ENCODE measurements at places on chromosomes 5 and 9.

GRCh38 chr5:14505310-14506139 is 76.1 kb upstream of the OTULINL start:
- no peak for DNase-seq

- DNase-seq = no peak
These were observed 1236.6 kb downstream of the MAT2B start for GRCh38 chr5:164742025-164742424.

- no peak for DNase-seq
These were observed 126.8 kb downstream of the NXNL2 start for GRCh38 chr9:88661759-88662158.

- no peak for DNase-seq
These were observed 91.5 kb upstream of the CDH9 start for GRCh38 chr5:27129926-27130325.

Measured in cortex of kidney (tissue), 1 donor.